ENCODE measurements at places on chromosomes 12 and 14.
A peak's percentile ranks its signal among the peaks of the same experiment; 100 is the strongest.

DNA sequence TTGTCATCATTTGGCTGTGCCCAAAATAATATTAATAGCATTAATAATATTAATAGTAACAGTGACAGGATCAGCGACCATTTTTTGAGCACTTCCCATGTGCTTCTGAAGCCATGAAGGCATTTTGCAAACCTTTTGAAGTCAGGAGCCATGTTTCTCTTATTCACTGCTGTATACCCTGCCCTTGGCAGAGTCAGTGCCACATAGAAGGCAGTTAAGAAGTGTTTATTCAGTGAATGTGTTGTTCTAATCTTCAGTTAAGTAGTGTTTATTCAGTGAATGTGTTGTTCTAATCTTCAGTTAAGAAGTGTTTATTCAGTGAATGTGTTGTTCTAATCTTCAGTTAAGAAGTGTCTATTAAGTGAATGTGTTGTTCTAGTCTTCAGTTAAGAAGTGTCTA lies 319.7 kb upstream of the NAV3 start:
- no peak for DNase-seq

- DNase-seq: no peak
These were observed 23.3 kb downstream of the NUAK1 start for GRCh38 chr12:106115440-106115839.

- no peak for DNase-seq
These were observed 34.2 kb downstream of the ARID4A start for GRCh38 chr14:58332561-58332960.

DNA sequence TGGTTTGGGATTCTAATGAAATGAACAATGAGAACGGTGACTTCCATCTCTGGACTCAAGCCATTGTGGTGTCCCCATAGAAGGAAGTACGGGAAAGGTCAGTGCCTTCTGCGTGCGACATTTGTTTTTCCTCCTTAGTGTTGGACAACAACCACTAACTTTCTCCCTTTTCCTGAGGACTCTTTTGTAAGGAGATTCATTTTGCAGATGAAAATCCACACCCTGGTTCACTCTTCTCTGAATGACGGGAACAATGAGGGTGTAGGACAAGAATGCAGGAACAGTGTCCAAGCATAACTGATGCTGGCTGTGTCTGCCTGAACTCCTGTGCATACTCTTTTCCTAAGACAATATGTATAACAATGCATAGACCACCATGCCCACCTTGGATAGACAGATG lies 176.4 kb downstream of the STXBP6 start:
- DNase-seq: no peak

DNA sequence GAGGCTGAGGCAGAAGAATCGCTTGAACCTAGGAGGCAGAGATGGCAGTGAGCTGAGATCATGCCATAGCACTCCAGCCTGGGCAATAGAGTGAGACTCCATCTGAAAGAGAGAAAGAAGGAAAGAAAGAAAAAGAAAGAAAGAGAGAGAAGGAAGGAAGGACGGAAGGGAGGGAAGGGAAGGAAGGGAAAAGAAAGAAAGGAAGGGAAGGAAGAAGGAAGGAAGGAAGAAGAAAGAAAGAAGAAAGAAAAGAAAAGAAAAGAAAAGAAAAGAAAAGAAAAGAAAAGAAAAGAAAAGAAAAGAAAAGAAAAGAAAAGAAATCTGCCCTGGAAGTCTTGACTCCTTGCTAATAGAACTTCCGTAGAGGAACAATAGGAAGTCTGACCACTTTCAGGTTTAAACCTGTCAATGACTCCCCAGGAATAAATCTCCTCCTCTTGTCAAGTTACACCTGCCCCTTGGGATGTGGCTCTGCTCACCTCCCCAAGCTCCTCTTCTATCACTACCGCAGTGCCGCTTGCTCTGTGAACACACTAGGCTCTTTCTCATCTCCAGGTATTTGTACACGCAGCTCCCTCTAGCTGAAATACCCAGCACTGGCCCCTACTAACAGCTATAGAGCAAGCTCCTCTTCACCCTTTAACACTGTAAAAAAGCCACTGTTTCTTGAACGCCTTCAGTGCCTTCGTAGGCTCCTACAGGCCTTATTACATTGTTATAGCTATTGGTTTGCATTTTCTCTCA lies 773.1 kb upstream of the TBX3 start:
- no peak for DNase-seq

GRCh38 chr12:14878488-14878887 lies 7.2 kb downstream of the MGP start:
- DNase-seq: no peak

- no peak for DNase-seq
These were observed 159.8 kb downstream of the FSCB start for GRCh38 chr14:44347316-44347715.

DNA sequence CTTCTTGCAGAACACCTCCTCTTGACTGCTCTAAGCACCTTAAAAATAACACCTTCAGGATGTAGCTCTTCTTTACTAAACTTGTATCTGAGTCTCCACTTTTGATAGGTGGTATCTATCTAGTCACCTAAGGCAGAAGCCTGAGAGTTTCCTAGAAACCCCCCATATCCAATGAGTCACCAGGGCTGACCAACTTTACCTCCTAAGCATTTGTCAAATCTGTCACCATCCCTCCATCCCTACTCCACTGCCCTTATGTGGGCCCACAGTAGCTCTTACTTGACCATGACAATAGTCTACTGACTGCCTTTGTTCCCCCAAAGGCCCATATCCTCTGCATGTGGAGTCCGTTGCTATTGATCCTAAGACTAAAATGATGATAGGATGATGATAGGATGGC lies 15.9 kb downstream of the AVIL start:
- no peak for DNase-seq

DNA sequence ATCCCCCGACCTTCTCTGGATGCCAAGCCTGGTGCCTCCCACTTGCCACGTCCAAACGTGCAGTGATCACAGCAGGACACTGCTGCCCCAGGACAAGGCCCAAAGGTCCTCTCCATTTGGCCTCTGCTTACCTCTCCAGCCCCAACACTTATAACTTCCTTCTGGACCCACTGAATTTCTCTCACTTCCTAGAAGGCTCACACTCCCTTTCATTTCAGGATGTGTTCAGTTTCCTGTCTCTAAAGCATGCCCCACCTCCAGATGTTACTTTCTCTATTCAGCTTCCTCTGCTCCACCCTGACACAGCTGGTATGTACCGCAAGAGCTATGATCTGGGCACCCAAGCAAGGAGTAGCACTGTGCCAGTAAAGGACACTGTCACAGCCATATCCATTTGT lies 33.0 kb downstream of the CDKL1 start:
- peak; percentile 38 for DNase-seq

DNA sequence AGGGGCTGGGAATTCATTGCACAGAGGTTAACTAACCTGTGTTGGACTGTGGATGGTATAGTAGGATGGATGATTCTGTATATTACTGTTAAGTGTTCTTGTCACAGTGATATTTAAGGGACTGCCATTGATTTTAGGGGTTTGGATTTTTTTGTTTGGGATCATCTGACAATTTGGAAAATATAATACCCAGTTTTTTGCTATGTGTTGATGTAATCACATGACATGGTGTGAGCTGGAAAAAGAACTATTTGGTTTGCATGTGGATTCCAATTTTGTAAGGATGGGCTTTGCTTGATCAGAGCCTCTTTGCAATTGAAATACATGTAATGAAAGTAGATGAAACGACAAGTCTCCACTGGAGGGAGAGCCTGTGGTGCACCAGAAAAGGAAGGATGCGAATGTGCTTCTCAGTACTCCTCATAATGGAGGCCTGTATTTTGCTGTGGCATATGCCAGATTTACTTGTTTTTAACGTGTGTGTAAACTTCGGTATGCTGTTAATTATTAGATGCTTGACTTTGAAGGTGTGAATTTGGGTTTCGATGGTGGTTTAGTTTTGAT lies 2.7 kb downstream of the DYRK2 start:
- no peak for DNase-seq
